Breast epithelium (tissue), 4 donors: ENCODE measurements at places on chromosomes 2 and 18. TPM values are rescaled to one million over a fixed set of nuclear protein-coding genes. Genes with fewer than 3 reads are reported as not detected.

Gene UPP2
- total RNA-seq, result 0.16 TPM

DNA sequence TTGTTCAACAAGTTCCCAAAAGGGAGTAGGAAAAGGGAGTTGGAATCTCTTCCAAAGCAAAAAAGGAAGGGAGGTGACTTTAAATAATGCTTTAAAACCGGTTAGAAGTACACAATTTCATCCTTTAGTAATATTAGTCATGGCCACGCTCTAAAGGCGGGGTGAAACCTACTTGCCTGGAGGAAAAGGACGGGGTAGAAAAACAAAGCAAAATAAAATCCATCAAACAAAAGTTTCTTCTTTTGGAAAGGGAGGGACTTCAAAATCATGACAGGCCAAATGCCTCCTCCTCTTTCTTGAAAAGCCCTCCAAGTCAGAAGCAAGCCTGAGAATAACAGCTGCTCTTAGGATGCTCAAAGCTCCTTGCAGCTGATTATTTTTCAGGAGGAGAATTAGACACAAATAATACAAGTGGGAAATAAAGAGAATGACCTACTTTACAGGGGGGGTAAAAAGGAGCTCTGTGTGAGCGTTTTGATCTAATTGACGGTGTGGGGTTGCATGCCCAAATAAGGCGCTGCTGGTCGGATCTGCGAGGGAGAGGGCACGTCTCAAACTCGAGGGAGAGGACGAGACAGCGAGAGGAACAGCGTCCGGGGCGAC, 1.8 kb upstream of the NPAS2 start:
- DNase-seq, result no peak

DNA sequence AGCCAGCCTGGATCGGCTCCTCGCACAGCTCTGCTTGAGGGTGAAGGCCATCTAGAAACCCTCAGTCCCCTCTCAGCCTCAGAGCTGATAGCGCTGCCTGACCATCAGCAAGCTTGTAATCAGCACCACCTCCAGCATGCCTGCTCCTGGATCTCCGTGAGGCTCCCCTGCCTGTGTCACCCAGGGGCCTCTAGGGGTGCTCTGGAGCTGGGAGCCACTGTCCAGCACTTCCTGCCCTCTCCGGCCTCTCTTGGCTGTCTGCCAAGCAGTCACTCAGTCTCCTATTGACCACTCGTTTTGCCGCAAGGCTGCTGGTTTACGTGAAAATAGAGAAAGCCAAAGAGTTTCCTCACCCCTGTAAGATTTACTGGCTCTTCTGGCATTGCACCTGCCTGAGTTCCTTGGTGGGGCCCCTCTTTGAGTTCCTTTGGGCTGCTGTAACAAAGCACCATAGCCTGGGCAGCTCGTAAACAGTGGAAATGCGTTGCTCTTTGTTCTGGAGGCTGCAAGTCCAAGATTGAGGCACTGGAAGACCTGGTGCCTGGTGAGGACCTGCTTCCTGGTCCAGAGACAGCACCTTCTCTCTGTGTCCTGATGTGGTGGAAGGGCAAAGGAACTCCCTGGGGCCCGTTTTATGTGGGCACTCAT, 17.9 kb downstream of the CAPN10 start:
- DNase-seq, result no peak

DNA sequence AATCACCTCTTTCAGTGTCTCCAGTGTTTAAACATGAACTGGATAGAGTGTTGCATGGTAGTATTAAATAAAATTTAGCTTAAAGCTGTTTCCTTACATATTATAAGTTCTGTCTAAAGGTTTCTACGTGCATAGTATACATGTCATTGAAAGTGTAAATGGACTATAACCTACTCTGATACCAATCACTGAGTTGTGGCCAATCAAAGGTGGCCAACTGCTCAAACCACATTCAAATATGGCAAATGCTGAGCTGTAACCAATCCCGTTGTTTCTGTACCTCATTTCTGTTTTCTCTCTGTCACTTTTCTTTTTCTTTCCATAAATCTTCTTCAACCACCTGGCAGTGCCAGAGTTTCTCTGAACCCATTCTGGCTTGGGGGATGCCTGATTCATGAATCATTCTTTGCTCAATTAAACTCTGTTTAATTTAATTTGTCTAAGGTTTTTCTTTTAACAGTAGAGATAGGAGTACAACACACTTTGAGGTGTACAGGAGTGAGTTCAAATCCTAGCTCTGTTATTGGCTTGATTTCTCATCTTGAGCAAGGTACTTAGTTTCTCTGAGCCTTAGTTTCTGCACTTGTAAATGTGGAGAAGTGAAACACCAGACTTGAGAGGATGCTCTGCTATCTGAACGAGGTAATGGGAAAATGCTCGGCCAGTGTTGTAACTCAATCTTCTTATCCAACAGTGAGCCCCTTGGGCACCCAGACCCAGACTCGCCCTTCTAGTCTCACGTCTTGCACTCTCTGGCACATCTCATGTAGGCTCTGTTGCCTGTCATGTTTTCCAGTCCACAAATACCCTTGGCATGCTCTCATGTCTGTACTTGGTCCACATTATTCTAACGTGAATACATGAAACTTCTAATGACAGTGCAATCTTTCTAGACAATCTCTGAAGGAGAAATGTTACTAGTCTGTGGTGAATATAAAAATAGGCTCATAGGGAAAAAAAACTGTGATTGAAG, 228.0 kb downstream of the PIK3C3 start:
- no peak for DNase-seq

Gene DYNAP
- not detected for total RNA-seq

Gene C2orf15
- 2.6 TPM for total RNA-seq

- no peak for DNase-seq
These were observed 17.4 kb downstream of the CYTIP start for GRCh38 chr2:157426477-157426994.
